ENCODE measurements at places on chromosomes 6 and 20. TPM values are rescaled to one million over a fixed set of nuclear protein-coding genes. Genes with fewer than 3 reads are reported as not detected.

The ZC3H12D gene
- 28.0 TPM for total RNA-seq

The SYCP2 gene
- 2.9 TPM for total RNA-seq

The POM121L2 gene
- not detected for total RNA-seq

- DNase-seq, result no peak
- H3K27ac ChIP-seq, result no peak overlapping the region
- H3K4me3 ChIP-seq, result no peak overlapping the region
- H3K27me3 ChIP-seq, result peaks cover 3% of the 10 kb centered on the region
- H3K36me3 ChIP-seq, result no peaks in the 10 kb centered on the region
Measured at GRCh38 chr6:21999741-22000140, 297.1 kb downstream of the PRL start.

DNA sequence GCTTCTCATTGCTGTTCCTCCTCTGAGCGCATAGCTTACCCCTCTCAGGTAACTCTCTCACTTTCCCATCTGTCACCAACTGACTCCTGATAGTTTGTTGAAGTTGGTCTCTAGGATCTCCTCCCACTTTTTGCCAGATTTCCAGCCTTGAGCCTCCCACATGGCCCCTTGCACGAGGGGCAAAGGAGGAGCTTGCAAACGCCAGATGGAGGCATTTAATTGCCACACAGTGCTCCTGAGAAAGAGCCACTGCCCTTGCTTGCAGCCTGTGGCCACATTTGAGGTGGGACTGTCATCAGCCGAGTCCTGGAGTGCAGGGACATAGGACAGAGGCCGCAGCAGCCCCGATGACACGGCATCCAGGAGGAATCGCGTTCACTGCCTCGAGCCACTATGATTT lies 348.7 kb downstream of the SMOC2 start:
- no peaks in the 10 kb centered on the region for H3K36me3 ChIP-seq
- H3K4me1 ChIP-seq, result no peaks in the 10 kb centered on the region
- H3K4me3 ChIP-seq, result no peak overlapping the region
- no peak overlapping the region for H3K27ac ChIP-seq
- no peak for DNase-seq
- no peaks in the 10 kb centered on the region for H3K27me3 ChIP-seq

DNA sequence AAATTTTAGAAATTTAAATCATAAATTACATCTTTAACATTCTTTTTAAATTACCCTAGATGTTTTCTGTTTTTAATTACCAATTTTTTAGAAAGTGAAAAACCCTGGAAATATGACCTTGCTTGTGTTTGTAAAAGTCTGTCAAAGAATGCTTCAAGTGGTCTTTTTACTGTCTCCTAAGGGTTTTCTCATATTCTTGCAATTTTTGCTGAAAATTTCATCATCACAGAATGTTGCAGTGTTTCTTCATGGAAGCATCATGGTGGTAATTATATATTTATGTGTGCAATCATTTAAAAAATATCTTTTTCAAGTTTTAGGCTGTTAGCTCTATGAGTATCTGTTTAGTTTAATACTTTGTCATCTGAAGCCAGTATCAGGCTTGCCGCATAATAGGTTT lies 178.2 kb downstream of the HDGFL1 start:
- no peaks in the 10 kb centered on the region for H3K36me3 ChIP-seq
- no peaks in the 10 kb centered on the region for H3K27me3 ChIP-seq
- no peak for DNase-seq
- H3K4me3 ChIP-seq, result no peak overlapping the region
- H3K27ac ChIP-seq, result no peak overlapping the region

- H3K4me3 ChIP-seq, result no peak overlapping the region
- H3K4me1 ChIP-seq, result no peaks in the 10 kb centered on the region
- no peak overlapping the region for H3K27ac ChIP-seq
- H3K27me3 ChIP-seq, result peaks cover 3% of the 10 kb centered on the region
- no peak for DNase-seq
Measured at GRCh38 chr6:44478158-44478557, 90.7 kb downstream of the CDC5L start.

DNA sequence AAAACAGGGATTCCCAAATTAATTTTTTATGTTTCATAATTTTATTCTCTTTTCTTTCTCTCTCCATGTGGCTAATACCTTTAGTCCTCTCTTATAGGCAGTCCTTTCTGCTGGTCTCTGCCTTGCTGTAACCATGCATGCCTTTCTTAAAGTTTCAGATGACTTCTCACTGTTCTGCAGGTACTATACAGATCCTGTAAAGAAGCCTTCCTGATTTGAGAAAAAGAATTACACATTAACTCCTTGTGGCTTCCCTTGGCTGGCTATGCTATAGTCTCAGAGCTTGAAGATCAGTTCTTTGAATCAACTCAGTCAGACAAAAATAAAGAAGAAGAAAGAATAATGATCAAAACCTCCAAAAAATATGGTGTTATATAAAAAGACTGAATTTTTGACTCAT lies 7.3 kb upstream of the GPR63 start:
- no peak overlapping the region for H3K27ac ChIP-seq
- H3K36me3 ChIP-seq, result no peaks in the 10 kb centered on the region
- no peak overlapping the region for H3K4me3 ChIP-seq
- peaks cover 15% of the 10 kb centered on the region for H3K27me3 ChIP-seq
- no peaks in the 10 kb centered on the region for H3K4me1 ChIP-seq

All from activated naive CD8-positive, alpha-beta T cell treated with anti-CD3 and anti-CD28 coated beads for 36 hours (primary cell).